Activated CD8-positive, alpha-beta memory T cell treated with anti-CD3 and anti-CD28 coated beads for 4 hours (primary cell): ENCODE measurements at places on chromosomes 5 and 9.

- no peak for DNase-seq
Observed at GRCh38 chr9:25752398-25752797, 74.2 kb upstream of the TUSC1 start.

DNA sequence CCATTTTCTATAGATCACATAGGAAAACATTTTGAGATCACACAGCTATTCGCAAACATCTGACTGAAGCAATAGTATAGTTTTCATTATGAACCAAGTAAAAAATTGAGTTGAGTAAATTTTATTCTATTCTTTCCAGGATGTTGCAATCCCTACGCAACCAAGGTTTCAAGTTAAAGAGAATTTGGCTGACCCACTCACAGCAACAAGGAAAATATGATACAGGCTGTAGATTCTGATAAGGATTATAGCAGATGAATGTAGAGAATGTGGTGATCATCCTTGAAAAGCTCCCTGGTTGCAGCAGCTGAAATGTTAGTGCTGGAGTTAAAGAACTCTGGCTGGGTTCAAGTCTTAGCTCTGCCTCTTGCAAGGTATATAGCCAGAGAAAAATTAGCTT is 4.7 kb downstream of the ABCA1 start:
- no peak for DNase-seq

DNA sequence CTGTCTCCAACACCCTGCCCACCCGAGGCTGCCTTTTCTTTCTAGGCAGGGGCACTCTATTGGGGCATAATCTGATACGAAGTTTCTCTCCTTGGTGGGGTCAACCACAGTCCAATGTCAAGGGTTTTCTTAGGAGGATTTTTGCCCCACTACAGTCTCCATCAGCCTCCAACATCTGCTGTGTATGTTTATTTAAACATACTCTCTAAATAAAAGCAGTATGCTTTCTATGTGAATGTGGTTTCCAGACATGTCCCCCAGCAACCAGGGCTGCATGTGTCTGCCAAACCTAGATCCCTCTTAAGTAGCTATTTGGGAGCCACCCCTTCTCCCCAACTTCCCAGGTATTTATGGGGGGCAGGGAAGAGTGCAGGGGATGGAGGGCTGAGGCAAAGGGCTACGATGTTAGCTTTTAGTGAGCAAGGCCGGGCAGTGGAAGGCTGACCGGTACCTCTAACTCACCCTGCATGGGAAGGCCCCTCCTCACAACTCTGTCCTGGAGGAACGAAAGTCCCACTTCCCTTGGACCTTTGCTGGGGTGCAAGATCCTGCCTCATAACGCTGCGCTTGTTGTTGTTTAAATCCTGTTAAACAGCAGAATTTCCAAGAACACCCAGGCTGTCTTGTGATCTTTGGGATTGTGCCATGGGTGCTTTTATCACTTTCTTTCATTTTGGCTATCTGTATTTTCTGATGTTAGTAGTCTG is 75.4 kb downstream of the NREP start:
- no peak for DNase-seq

DNA sequence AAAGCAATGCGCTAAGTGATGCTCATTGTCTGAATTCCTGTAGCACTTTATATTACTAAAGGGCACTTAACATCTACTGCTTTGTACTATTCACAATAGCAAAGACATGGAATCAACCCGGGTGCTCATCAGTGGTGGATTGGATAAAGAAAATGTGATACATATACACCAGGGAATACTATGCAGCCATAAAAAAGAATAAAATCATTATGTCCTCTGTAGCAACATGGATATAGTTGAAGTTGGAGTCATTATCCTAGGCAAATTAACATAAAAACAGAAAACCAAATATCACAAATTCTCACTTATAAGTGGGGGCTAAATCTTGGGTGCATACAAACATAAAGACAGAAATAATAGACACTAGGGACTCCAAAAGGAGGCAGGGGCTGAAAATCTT is 308.3 kb downstream of the TRPM3 start:
- no peak for DNase-seq

DNA sequence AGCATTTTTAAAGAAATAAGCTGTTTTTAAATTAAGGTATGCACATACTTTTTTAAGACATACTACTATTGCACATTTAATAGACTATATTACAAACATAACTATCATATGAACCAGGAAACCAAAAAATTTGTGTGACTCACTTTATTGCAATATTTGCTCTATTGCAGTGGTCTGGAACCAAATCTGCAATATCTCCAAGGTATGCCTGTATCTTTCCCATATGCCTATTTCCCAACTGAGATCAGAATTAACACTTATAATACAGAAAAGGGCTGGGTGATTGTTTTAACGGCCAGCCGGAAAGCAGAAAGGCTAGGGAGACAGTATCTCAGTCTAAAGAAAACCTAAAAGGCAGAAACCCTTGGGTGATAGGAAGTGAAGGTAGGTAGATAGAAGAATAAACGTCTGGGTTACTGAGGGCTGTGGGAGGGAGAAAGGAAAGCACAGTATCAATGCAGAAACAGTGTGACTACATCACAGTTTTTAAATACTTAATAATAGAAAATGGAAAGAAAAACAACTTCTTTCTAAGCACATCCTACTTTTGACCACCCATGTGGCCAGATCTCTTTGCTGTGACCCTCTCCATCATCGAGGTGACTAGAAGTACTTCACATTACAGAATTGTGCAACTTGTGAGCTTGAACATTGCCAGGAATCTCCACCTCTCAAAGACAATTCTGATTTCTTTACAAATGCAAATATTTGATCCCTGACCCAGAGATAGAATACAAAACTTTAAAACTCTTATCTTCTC is 126.4 kb downstream of the LPAR1 start:
- no peak for DNase-seq

GRCh38 chr5:179758955-179759354 is 26.3 kb downstream of the MAML1 start:
- DNase-seq: no peak

- DNase-seq: no peak
Observed at GRCh38 chr5:117803533-117803932, 1184.8 kb downstream of the DTWD2 start.

DNA sequence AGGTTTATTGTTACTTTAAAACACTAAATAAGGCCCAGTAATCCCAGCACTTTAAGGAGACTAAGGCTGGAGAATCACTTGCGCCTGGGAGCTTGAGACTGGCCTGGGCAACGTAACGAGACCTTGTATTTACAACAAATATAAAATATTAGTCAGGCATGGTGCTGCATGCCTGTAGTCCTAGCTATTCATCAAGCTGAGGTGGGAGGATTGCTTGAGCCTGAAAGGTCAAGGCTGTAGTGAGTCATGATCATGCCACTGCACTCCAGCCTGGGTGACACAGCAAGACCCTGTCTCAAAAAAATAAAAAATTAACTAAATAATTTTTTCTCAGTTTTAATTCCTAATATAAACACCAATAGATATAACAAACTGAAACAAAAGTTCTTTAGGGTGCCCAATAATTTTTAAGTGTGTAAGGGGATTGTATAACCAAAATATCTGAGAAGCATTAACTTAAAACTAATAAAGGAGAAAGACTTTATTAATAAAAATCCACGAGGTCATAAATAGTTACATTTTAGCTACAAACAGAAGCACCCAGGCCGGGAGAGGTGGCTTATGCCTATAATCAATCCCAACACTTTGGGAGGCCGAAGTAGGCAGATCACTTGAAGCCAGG is 32.7 kb downstream of the FAM13B start:
- DNase-seq: no peak

GRCh38 chr5:146785065-146785464 is 93.5 kb downstream of the PPP2R2B start:
- no peak for DNase-seq

- no peak for DNase-seq
Observed at GRCh38 chr9:107587191-107587963, 97.8 kb upstream of the KLF4 start.

DNA sequence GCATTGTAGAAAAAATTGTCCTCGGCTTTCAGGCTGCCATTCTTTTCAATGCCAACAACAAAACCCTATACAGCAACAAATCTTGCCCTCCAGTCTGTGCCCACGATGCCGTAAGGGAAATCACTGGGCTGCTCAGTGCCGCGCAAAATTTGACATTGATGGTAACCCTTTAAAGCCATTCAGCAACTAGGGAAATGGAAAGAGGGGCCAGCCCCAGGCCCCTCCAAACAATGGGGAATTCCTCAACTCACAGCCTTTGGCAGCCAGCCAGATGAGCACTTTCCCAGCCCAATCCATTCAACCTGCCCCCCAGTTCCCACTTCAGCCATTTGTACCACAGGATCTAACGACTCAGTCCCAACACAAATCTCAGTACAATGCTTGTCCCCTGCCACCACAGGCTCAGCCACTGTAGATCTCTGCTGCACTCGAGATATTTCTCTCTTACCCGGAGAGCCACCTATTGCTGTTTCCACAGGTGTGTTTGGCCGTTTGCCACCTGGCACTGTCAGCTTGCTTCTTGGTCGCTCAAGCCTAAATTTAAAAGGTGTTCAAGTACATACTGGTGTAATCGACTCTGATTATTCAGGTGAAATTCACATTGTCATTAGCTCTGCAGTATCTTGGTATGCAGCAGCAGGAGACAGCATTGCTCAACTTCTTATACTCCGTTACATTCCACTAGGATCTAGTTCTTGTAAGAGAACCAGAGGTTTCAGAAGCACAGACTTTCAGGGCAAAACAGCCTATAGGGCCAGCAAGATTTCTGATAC is 103.3 kb downstream of the SYK start:
- no peak for DNase-seq

GRCh38 chr5:72160959-72161358 is 53.7 kb downstream of the MAP1B start:
- DNase-seq: no peak

- DNase-seq: no peak
Observed at GRCh38 chr5:142827934-142828576, 57.9 kb downstream of the ARHGAP26 start.

DNA sequence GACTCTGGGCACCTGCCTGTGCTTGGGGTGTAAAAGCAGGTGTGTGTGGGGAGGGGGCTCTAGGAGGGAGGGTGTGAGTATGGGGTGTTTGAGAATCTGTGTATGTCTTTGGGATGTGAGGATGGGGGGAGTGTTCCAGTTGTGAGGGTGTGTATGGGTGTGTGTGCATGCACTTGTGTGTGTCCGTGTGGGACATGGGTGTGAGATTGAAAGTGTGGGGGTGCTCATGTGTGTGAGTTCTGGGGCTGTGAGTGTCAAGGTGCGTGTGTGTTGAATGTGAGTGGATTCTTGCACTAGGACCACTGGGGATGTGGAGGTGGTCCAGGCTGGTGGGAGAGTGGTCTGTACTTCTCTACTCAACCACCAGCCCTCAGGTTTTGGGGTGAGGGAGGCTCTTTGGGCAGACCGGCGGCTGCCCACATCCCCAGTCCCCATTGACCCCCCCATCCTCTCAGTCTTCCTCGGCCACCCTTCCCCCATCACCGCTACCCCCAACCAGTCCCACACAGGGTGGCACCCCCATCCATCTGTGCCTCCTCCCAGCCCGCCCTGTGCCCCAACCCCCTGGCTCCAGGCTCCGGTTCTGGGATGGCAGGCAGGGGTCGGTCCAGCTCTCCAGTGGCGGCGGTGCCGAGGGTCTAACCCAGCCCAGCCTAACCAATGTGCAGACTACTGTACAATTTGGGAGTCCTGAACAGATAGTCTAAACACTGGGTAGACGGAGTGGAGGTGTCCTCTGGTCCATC is 31.5 kb downstream of the GOLGA2 start:
- no peak for DNase-seq

GRCh38 chr9:107471552-107471951 is 18.0 kb downstream of the KLF4 start:
- DNase-seq: no peak

DNA sequence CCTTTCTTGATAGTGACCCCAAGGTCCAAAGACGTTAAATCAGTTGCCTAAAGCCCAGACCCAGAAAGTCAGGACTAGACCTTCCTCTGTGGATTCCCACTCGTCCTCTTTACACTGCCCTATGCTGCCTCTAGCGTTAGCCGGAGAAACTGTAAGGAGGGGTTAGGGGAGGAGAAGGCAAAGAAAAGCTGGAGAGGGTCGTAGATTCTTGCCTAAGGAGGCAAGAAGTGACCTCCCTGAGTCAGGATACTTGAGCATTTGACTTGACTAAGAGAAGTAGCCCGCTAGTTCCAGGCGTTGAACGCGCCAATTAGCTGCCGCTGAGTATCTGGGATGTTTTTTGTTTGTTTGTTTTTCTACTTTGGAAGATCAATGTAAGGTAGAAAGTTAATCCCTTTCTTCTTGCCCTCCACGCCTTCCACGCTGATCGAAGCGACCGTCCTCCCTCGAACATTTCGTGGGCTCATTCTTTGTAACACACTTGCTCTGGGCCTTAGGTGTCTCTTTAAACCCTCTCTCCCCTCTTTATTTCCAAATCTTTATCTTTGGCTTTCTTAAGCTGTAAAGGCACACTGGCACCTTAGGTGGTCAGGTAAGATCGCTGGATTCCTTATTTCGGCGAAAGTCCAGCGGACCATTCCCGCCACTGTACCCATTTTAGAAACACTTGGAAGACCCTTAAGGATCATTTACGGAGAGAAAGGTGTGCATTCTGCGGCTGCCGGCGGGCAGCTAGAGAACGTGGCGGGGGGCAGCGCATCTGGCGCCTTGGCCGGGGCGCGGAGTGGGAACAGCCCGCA is 5.1 kb upstream of the RGMB start:
- DNase-seq: no peak

GRCh38 chr9:130382096-130382495 is 62.7 kb upstream of the ASS1 start:
- no peak for DNase-seq

GRCh38 chr5:169094586-169095409 is 206.1 kb downstream of the SLIT3 start:
- DNase-seq: no peak

GRCh38 chr5:29379619-29380018 is 1813.9 kb upstream of the CDH6 start:
- DNase-seq: no peak

- DNase-seq: no peak
Observed at GRCh38 chr9:131448818-131449217, 53.9 kb upstream of the POMT1 start.

GRCh38 chr9:16904655-16905054 is 34.2 kb upstream of the BNC2 start:
- DNase-seq: no peak

- DNase-seq: no peak
Observed at GRCh38 chr5:147072622-147073021, 162.2 kb upstream of the STK32A start.

- no peak for DNase-seq
Observed at GRCh38 chr9:133048595-133048994, 13.2 kb upstream of the CEL start.

DNA sequence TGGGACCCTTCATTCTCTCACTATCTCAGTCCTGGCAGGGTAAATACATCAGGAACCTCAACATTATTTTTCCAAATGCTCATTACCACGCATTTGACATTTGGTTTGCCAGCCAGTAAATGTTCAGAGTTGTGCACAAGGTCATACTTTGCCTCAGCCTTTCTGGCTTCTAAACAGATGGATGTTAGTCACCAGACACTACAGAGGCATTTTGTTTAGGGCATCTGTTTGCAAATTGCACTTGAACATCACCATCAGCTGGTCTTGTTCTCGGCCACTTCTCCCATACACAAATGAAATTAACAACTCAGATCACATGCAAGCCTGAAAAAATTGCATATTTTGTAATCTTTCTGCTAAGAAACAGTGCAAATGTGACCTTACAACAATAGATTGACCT is 75.0 kb upstream of the SLC1A1 start:
- no peak for DNase-seq

- DNase-seq: no peak
Observed at GRCh38 chr9:14323985-14324650, 10.2 kb upstream of the NFIB start.

GRCh38 chr9:110444911-110445310 is 107.2 kb upstream of the TXNDC8 start:
- no peak for DNase-seq
